ENCODE measurements at places on chromosomes 4 and X.

- DNase-seq: no peak
Observed at GRCh38 chr4:118935819-118936218, 47.2 kb downstream of the SYNPO2 start.

- DNase-seq: no peak
Observed at GRCh38 chr4:159941076-159941475, 838.2 kb downstream of the RAPGEF2 start.

GRCh38 chrX:149511081-149511480, 6.0 kb upstream of the IDS start:
- DNase-seq: peak; percentile 79

DNA sequence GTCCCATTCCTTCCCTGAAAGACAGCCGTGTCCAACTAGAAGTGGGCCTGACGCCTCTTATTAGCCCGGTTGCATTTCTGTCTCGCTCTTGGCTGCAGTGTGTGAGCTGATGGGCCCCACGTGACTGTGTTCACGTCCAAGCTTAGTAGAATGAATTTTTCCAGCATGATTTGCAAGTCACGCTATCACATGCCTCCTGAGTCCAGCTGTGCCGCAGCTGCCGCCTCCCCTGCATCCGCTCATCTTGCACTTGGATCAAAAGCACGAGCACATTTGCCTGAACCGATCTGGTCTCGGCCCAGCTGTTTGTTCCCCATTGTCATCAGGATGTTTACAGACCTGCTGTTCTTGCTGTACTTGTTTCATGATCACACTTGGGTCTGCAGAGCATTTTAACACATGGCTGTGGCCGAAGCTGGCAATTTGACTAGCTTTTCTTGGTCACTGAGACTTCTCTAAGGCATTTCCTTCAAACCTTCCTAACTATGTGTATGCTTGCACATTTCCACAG, 126.5 kb downstream of the KIT start:
- no peak for DNase-seq

GRCh38 chr4:105282489-105282888, 135.8 kb downstream of the TET2 start:
- no peak for DNase-seq

DNA sequence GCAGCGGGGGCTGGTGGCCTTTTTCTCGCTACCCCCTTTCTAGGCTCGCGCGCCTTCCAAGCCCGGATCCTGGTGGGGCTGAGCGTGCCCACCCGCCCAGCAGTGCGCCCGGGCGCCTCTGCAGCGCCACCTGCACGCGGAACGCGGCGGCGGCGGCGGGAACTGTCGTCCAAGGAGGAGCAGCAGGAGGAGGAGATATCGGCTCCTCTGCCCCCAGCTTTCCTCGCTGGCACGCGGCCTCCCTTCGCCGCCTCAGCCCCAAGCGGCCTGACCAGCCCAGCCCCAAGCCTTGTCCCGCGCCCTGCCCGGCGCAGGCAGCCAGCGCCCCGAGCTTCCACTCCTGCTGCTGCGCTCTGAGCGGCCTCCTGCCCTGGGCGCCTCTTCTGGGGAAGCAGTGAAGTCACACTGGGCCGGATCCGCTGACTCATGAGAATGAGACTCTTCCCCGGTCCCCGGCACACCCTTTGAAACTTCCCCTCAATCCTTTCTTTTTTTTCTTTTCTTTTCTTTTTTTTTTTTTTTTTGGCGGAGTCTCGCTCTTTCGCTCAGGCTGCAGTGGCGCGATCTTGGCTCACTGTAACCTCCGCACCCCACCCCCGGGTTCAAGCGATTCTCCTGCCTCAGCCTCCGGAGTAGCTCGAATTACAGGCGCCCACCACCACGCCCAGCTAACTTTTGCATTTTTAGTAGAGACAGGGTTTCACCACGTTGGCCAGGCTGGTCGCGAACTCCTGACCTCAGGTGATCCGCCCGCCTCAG, 10.6 kb upstream of the ELF4 start:
- peak; percentile 69 for DNase-seq

DNA sequence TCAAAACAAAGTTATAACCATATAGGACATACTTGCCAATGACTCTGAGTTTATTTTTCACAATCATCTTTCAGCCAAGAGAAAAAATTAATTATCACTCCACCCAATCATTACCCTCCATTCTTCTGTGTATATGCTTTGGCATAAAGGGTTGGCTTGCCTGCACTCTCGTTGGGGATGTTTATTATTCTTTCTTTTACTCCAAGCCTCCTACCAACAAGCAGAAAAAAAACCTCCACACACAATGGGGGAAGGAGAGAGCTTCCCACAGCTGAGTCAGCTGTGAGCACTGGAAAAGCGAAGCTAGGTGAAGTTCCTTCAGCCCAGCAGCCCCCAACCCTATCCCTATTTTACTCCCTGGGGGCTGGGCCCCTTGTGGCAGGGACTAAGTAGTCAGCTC, 1.5 kb downstream of the OPHN1 start:
- DNase-seq: no peak

DNA sequence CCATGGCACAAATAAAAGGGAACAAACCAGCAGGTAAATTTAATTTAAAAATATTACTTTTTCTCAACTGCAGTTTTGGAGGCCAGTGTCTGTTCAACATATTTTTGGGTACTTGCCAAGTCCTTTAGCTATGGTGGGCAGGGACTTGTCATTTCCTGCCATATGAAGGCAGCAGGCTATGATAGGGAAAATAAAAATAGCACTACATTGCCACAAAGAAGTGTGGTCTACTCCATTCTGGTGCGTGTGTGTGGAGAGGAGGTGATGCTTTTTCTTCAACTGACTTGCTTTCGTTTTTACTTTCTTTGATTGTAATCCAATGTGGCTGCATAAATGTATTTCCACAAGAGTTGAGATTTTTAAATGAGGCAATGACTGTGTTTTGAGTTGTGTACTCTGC, 17.2 kb downstream of the GPR174 start:
- DNase-seq: no peak

- DNase-seq: no peak
Observed at GRCh38 chr4:23483320-23483960, 406.4 kb downstream of the PPARGC1A start.

- DNase-seq: no peak
Observed at GRCh38 chr4:89204624-89205023, 93.3 kb downstream of the TIGD2 start.

GRCh38 chr4:183287677-183288076, 32.4 kb downstream of the CLDN22 start:
- no peak for DNase-seq

GRCh38 chr4:44257461-44257860, 191.1 kb downstream of the KCTD8 start:
- DNase-seq: no peak

GRCh38 chr4:123077330-123077729, 154.9 kb upstream of the NUDT6 start:
- no peak for DNase-seq

- no peak for DNase-seq
Observed at GRCh38 chr4:156969101-156969500, 2.5 kb downstream of the PDGFC start.

DNA sequence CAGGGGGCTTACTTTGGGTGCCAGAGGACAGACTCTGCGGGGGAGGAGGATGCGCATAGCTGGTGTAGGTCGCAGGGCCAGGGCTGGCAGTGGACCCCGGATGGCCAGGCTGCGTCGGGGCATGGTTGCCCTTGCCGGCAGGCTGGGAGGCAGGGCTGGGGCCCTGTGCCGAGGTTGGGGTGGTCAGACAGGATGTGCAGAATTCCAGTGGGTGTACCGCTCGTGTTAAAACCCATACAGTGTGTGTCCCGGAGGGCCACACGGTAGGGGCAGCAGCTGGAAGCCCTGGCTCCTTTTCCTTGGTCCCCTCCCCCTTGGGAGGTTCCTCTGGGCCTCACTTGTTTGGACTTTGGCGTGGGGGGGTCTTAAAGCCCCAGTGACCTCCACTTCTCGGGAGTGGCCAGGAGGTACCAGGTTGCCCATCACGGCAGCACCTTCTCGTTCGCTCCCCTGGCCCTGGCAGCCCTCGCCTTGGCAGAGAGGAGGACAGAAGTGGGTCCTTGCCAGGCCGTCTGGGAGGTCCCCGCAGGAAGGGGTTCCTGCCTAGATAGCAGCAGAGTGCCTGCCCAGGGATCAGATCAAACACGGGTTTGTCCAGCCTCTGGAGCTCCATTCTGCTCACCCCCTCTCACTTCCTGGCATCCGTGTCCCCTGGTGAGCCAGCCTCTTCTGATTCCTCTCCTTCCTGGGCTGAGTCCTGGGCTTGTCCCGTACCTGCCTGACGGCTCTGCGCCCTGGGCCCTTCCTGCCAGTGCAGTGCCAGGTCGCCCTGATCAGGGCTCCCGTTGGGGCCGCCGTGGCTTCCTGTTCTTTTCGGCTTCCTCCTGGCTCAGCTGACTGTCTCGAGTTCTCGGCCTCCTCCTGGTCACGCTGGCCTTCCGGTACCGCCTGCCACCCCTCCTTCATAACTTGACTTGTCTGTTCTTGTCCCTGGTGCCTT, 56.7 kb upstream of the HGFAC start:
- no peak for DNase-seq

- DNase-seq: no peak
Observed at GRCh38 chr4:182273191-182273935, 30.2 kb downstream of the TENM3 start.

- no peak for DNase-seq
Observed at GRCh38 chrX:50953832-50954231, 43.3 kb downstream of the BMP15 start.

Data from SW480 (cell line).